ENCODE measurements at places on chromosomes 7 and 10. TPM values are rescaled to one million over a fixed set of nuclear protein-coding genes. Genes with fewer than 3 reads are reported as not detected.

DNA sequence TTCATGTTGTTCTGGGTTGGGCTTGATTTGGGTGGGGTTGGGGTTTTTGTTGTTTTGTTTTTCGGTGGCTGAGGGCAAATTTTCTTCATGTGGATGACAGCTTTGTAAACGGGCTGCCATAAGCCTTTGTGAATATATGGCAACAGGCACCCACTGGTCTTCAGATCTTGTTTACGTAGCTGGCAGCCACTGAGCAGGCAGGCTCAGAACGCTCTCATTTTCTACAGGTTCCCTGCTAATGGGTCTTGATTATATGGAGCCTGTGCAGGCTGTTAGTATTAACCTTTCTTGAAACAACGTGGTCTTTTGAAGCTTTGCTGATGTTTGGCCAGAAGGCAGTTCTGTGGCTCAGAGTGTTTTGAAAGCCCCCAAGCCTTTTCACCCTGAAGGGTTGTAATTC, 199.7 kb downstream of the TNS3 start:
- DNase-seq: no peak

- DNase-seq: no peak
Observed at GRCh38 chr7:142583446-142583845, 165.8 kb upstream of the PRSS1 start.

- DNase-seq: no peak
Observed at GRCh38 chr7:137682596-137682995, 164.2 kb downstream of the DGKI start.

DNA sequence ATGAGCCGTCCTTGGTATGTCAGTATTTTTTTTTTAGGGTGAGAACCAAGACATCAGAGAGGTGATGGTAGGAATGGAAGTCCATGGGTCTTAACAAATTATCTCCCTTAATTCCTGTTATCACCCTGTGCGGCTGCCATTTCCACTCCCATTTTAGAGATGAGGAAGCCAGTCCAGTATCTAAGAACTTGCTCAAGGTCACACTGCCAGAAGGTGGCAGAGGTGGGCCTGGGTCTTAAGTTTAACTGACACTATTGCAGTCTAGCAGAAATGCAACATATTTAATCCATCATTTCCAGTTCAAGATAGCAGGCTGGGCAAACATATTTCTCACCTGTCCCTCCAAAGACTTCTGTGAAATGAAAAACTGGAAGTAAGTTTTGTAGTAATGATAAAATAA, 108.3 kb downstream of the GLI3 start:
- no peak for DNase-seq

The TIMM23 gene
- 25.4 TPM for total RNA-seq

- no peak for DNase-seq
Observed at GRCh38 chr10:130994845-130995244, 316.7 kb downstream of the TCERG1L start.

The GIMAP1 gene
- total RNA-seq: 119 TPM

The LRRC18 gene
- total RNA-seq: not detected

DNA sequence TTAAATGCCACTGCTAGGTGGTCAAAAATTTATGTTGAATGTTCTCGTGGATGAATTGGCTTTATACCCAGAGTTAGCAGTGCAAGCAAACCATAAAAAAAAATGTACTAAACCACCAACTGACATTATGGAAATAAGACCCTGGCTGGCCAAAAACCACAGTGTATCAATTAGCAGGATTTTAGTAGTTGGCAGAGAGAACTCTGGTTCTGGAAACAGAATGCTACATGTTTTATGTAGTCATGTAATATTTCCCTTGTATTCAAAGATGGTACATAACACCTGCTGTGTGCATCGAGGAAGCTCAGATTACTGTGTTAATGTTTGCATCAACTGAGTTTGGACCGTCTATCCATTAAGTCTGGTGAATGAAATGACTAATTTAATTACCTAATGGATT, 618.5 kb downstream of the CCSER2 start:
- no peak for DNase-seq

The DMBT1 gene
- not detected for total RNA-seq

The SLC35G1 gene
- total RNA-seq: 6.4 TPM

DNA sequence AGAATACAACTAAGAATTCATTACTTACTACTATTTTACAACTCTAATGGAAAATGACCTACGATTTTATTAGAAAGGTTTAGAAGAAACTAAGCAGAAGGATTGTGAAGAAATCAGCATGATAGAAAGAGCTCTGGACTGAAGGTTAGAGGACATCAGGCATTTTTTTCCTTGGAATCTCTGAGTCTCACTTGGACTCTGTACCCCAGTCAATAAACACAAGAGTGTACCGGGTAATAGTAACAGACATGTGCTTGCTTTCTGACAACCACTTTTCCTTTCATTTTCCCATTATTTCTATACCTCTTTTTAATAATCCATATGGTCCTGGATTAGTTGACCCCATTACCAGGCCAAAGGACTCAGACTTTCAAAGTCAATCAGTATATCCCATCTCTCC, 1240.9 kb upstream of the LRRTM3 start:
- no peak for DNase-seq

GRCh38 chr7:26429168-26429567, 137.5 kb downstream of the SNX10 start:
- no peak for DNase-seq

The IDI2 gene
- not detected for total RNA-seq

The SKIDA1 gene
- 0.08 TPM for total RNA-seq

DNA sequence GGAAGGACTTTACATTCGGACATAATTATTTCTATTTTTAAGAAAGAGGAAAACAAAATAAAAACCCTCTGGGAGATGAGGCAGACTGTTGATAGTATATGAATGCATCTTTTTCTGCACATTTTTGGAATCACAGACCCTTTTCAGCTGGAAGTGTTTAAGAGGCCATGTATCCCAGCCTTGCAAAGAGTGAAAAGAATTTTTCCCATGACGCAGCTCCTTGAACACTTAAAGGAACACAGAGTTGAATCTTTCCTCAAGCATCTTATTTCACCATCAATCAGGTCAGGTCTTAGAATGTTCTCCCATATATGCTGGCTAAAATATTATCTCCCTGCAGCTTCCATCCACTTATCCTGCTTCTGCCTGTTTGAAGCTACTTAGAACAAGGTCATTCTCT, 45.9 kb upstream of the PAPSS2 start:
- no peak for DNase-seq
